ENCODE measurements at places on chromosomes 11 and 22.

GRCh38 chr22:36982136-36982535, 37.1 kb downstream of the TST start:
- H3K27me3 ChIP-seq = no peaks in the 10 kb centered on the region
- H3K4me3 ChIP-seq = no peak overlapping the region
- H3K4me1 ChIP-seq = peaks cover 7% of the 10 kb centered on the region
- peaks cover 13% of the 10 kb centered on the region for H3K36me3 ChIP-seq
- H3K27ac ChIP-seq = no peak overlapping the region

GRCh38 chr11:47514825-47515647, 37.9 kb downstream of the CELF1 start:
- H3K27me3 ChIP-seq = peaks cover 7% of the 10 kb centered on the region
- peak overlapping the region; percentile 85 for H3K27ac ChIP-seq
- H3K4me1 ChIP-seq = peaks cover 45% of the 10 kb centered on the region
- DNase-seq = no peak
- peak overlapping the region; percentile 35 for H3K4me3 ChIP-seq

GRCh38 chr11:65133724-65134123, 595 bp downstream of the SYVN1 start:
- no peak for DNase-seq
- H3K4me1 ChIP-seq = peaks cover 15% of the 10 kb centered on the region
- H3K27ac ChIP-seq = peak overlapping the region; percentile 99
- peaks cover 6% of the 10 kb centered on the region for H3K27me3 ChIP-seq
- H3K4me3 ChIP-seq = peak overlapping the region; percentile 97

GRCh38 chr11:733072-733471, 14.2 kb upstream of the TALDO1 start:
- no peak for DNase-seq
- H3K4me3 ChIP-seq = no peak overlapping the region
- no peak overlapping the region for H3K27ac ChIP-seq
- H3K4me1 ChIP-seq = peaks cover 11% of the 10 kb centered on the region
- H3K27me3 ChIP-seq = peaks cover 3% of the 10 kb centered on the region
- H3K36me3 ChIP-seq = no peaks in the 10 kb centered on the region

DNA sequence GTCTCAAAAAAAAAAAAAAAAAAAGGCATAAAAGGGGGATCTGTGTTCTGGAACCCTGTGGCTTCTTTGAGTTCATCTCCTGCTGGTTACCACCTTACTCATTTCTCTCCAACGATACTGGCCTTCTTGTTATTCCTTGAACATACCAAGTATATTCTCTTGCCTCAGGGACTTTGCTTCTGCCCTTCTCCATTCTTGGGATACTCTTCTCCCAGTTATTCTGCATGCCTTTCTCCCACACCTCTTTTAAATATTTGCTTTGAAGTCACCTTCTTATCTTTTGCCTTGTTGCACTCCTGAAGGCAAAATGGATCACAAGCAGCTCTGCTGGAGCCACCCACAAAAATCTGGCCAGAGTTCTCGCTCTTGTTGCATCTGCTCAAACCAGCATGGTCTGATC, 76.0 kb upstream of the RRM1 start:
- no peaks in the 10 kb centered on the region for H3K4me1 ChIP-seq
- DNase-seq = no peak
- no peak overlapping the region for H3K4me3 ChIP-seq
- H3K36me3 ChIP-seq = no peaks in the 10 kb centered on the region
- H3K27ac ChIP-seq = no peak overlapping the region

DNA sequence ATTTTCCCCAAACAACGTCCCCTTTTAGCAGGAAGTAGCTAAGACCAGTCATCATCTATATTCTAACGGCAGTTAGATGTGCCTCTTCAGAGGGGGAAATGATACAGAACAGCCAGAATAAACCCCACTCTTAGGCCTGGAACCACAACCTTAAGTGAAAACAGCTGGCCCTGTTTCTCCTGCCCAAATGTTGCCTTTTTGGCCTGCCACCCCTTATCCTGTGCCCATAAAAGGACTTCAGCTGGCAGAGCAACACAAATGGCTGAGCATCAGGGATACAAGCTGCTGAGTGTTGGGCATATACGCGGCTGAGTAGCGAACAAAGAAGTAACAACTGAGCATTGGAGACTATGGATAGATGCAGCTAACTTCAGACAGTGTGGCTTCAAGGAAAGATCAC, 1491.4 kb downstream of the LRRC4C start:
- no peaks in the 10 kb centered on the region for H3K36me3 ChIP-seq
- no peak for DNase-seq
- no peak overlapping the region for H3K4me3 ChIP-seq

- no peak overlapping the region for H3K27ac ChIP-seq
- DNase-seq = no peak
- H3K27me3 ChIP-seq = no peaks in the 10 kb centered on the region
- H3K36me3 ChIP-seq = no peaks in the 10 kb centered on the region
- H3K4me1 ChIP-seq = no peaks in the 10 kb centered on the region
Measured at GRCh38 chr11:118845369-118845768, 38.3 kb upstream of the CXCR5 start.

DNA sequence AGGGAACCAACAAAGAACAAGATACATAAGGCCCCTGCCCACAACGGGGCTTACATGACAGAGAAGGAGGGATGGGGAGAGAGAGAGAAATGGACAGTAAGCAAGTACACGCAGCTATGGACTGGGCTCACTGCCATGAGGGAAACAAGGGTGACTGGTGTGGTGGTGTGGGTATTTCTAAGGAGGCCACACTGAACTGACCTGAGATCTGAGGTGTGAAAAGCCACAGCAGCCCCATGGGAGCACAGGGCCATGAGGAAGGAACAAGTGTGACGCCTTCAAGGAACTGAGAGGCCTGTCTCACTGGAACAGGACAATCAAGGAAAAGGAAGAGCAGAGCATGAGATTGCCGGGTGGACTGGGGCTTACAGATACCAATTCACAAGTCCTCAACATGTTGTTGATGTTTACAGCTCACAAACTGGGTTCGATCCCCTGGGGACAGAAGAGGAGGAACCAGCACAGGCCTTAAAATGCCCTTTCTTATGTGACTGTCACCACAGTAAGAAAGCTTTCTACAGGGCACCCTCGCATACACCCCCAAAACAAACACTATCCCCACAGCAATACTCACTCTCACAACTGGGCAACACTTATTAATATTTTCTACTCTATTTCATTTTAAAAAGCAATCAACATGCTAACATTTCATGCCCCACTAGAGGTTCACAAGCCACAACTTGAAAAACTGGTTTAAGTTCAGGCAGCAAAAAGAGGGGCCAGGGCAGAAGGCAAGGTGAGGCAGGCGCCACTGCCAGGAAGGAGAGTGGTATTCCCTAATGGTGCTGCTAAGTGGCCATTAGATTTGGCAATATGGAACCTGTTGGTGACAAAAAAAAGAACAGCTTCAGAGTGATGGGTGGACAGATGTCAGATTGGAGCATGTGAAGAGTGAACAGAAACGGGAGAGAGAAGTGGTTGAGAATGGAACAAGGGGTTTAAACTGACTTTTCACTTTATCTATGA, 39.1 kb downstream of the TCIRG1 start:
- peak overlapping the region; percentile 10 for H3K4me3 ChIP-seq
- H3K27me3 ChIP-seq = peaks cover 4% of the 10 kb centered on the region
- DNase-seq = no peak
- H3K36me3 ChIP-seq = peaks cover 4% of the 10 kb centered on the region
- H3K27ac ChIP-seq = peak overlapping the region; percentile 67
- peaks cover 20% of the 10 kb centered on the region for H3K4me1 ChIP-seq

- H3K27ac ChIP-seq = peak overlapping the region; percentile 76
- H3K36me3 ChIP-seq = peaks cover 7% of the 10 kb centered on the region
- no peak overlapping the region for H3K4me3 ChIP-seq
- no peak for DNase-seq
- peaks cover 14% of the 10 kb centered on the region for H3K27me3 ChIP-seq
- H3K4me1 ChIP-seq = peaks cover 36% of the 10 kb centered on the region
Measured at GRCh38 chr22:23292453-23293350, 112.4 kb downstream of the BCR start.

GRCh38 chr11:7186190-7186589, 65.5 kb upstream of the SYT9 start:
- H3K27me3 ChIP-seq = no peaks in the 10 kb centered on the region
- H3K27ac ChIP-seq = no peak overlapping the region
- DNase-seq = no peak

DNA sequence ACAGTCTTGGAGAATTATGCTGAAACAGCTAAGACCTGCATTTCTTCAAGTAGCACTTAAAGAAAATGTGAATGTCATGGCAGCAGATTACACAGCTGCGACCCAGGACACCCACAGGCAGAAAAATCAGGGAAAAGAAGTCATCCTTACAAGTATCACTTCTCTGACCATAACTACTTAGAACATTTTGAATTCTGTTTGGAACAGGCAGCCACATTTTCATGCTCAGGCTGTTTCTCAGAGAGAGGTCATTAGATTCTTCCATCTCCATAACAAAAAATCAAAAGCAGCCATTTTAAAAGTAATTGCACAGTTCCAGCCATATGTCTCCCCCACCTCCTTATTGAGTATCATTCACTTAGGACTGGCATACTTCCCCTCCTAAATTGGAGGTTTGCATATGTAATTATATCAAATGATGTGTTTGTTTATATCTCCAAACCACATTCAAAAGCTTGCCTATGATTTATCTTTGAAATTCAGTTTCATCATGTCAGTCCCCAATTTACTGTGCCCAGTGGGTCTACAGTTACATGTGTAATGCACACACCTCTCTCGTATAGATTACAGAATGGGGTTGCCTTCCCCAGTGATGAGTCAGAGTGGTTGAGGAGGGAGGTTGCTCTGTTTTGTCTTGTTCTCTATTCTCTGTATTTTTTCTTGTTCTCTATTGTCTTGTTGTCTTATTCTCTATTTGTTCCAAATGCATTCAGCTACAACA, 276.5 kb upstream of the MTNR1B start:
- DNase-seq = no peak
- H3K4me3 ChIP-seq = no peak overlapping the region
- no peaks in the 10 kb centered on the region for H3K36me3 ChIP-seq
- peaks cover 17% of the 10 kb centered on the region for H3K4me1 ChIP-seq

DNA sequence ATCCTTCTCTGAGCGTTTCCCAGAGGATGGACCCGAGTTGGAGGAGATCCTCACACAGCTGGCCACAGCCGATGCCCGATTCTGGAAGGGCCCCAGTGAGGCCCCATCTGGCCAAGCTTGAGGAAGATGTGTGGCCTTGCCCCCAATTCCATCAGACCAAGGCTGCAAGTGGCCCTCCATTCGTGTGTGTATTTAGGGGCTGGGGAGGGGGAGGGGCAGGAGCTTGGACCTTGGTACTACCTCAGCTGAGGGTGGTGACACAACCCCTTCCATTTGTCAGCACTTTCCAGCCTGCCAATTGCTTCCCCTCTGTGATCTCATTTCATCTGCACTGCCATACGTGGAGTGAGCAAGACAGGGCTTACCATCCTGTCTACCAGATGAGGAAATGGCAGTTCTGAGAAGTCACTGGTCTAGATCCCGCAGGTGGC, 1.3 kb upstream of the BBS1 start:
- H3K27me3 ChIP-seq = peaks cover 7% of the 10 kb centered on the region
- H3K36me3 ChIP-seq = no peaks in the 10 kb centered on the region
- no peak for DNase-seq
- H3K4me1 ChIP-seq = peaks cover 7% of the 10 kb centered on the region

DNA sequence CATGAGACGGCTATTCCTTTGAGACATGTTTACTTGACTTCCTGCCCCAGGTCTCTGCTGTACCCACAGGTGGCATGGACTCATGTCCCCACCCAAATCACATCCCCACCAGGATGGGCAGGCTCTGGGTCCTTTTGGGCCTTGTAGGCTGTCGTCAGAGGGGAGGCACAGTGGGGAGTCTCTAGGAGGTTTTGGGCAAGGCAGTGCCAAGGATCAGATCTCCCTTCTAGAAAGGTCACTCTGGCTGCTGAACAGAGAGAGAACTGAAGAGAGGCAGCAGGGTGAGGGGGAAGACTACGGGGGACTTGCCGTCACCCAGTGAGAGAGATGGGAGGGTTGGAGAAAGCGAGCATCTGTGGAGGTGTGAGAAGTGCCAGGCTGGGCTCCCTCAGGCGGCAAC, 4.6 kb upstream of the KCNQ1OT1 start:
- DNase-seq = peak; percentile 4
- peaks cover 29% of the 10 kb centered on the region for H3K4me1 ChIP-seq
- H3K36me3 ChIP-seq = peaks cover 7% of the 10 kb centered on the region
- peak overlapping the region; percentile 22 for H3K27ac ChIP-seq
- H3K4me3 ChIP-seq = peak overlapping the region; percentile 59
- H3K27me3 ChIP-seq = peaks cover 10% of the 10 kb centered on the region

DNA sequence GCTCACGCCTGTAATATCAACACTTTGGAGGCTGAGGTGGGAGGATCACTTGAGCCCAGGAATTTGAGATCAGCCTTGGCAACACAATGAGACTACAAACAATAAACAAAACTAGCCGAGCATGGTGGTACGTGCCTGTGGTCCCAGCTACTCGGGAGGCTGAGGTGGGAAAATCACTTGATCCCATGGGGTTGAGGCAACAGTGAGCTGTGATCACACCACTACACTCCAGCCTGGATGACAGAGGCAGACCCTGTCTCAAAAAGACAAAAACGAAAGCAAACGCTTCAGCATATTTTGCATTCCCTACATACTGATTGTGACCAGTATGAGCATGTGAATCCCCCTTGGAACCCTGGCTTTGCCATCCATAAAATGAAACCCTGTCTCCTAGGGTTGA, 33.9 kb upstream of the MN1 start:
- no peak overlapping the region for H3K27ac ChIP-seq
- H3K27me3 ChIP-seq = peaks cover 3% of the 10 kb centered on the region
- H3K4me1 ChIP-seq = no peaks in the 10 kb centered on the region
- H3K36me3 ChIP-seq = peaks cover 12% of the 10 kb centered on the region
- no peak for DNase-seq

DNA sequence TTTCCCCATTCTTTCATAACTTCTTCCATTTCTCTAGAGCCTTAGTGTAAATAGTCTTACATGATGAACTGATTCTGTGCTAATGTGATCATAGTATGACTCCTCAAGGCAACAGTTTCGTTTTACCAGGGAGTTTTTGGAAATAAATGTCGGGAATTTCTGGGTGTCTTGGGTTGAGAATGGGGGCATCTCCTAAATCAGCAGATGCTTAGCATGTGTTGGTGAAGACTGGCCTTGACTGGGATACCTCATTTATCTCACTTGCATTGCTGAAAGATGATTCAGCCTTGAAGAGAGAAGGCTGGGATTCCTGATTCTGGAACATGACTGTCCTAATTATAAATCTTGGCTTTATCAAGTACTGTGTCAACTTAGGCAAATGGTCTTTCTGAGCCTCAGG, 115.7 kb upstream of the C11orf87 start:
- H3K36me3 ChIP-seq = no peaks in the 10 kb centered on the region
- no peak for DNase-seq
- H3K27ac ChIP-seq = no peak overlapping the region
- no peak overlapping the region for H3K4me3 ChIP-seq

DNA sequence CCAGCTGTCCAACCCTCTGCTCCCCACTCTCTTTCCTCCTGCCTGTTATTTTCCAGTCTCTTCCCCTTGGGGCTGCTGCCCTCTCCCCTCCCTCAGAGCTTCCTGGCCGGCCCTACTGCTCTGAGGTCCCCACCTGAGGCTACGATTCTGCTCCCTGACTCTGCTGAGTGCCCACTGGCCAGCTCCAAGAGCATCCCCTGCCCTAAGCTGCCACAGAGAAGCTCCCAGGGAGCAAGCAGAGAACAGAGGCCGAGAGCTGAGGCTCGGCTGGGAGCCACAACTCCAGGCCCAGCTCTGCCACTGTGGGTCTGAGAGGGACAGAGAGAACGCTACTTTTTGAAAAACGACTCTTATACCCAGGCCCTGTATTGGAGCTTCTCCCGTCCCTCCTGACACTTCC, 61.1 kb downstream of the CHRDL2 start:
- no peaks in the 10 kb centered on the region for H3K4me1 ChIP-seq
- peaks cover 11% of the 10 kb centered on the region for H3K36me3 ChIP-seq
- H3K27me3 ChIP-seq = peaks cover 1% of the 10 kb centered on the region
- no peak overlapping the region for H3K27ac ChIP-seq
- no peak overlapping the region for H3K4me3 ChIP-seq

- H3K4me3 ChIP-seq = no peak overlapping the region
- peaks cover 15% of the 10 kb centered on the region for H3K36me3 ChIP-seq
- H3K27ac ChIP-seq = no peak overlapping the region
- peaks cover 14% of the 10 kb centered on the region for H3K4me1 ChIP-seq
- no peak for DNase-seq
Measured at GRCh38 chr11:126963115-126963514, 37.5 kb downstream of the KIRREL3 start.

Measured in glutamatergic neuron (in vitro differentiated cells).